ENCODE measurements at places on chromosomes 2 and 18.

DNA sequence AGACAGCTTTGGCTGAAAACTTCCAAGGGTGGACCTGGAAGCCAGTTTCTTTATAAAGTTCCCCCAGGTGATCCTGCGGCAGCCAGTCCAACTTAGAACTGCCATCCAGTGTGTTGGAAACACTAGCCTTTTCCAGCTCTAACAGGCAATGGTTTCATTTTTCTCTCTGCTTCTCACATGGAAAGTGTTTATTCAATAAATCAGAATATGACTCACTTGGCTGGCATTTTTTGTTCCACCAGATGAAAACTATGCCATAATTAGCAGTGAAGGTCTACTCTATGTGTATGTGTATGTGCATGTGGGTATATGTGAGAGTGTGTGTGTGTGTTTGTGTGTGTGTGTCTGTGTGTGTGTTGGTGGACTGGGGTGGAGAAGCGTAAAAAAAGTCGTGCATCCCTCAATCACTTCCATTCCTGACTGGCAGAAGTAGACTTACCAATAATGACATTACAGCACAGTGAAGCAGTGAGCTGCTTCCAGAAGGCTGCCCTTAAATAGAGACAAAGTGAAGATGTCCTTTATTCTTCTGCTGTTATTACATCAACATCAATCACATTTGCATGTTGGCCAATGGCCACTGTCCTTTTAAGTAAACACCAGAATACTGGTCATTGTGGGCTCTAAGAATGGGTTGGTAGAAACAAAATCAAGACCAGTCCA is 90.9 kb upstream of the SETBP1 start:
- no peak for DNase-seq

- DNase-seq, result no peak
These were observed 157.0 kb downstream of the EML6 start for GRCh38 chr2:54880428-54880827.

DNA sequence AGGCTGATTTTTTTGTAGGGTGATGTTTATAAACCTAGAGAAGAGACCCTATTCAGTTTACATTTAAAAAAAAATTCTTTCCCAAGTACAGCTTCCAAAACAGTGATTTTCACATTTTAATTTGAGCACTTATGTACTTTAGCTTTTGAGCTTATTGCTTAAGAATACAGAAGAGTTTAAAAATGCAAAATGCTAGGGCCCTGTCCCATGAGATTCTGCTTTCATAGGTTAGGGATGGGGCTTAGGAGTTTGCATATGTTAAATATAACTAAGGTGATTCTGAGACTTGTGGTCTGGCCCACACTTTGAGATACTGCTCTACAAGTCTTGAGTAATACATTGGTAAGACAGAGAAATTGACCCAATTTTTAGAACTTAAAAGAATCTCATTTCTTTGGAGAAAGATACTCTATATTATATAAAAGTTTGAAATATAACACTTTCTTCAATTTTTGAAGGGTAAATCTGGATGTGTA is 137.3 kb upstream of the CWC22 start:
- DNase-seq, result no peak

- no peak for DNase-seq
These were observed 214.2 kb downstream of the ICOS start for GRCh38 chr2:204150721-204151120.

- DNase-seq, result no peak
These were observed 390.0 kb downstream of the CPS1 start for GRCh38 chr2:210946395-210946794.

DNA sequence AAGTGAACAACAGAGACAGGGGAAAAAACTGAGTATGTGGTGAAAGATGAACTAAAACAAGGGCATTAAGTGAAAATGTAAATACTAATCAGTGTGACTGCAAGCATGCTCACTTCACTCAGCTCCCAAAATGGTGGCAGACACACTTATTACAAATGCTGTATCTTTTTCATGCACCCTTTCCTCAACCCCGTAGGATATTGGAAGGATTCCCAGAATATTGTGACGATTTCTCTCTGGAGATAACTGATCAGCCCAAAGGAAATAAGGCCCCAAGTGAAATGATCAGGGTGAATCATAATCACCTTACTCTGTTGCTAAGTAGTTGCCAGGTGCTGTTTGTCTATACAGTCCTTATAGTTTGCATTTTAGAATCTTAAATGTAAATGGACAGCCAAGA is 138.9 kb upstream of the IL1R2 start:
- no peak for DNase-seq

DNA sequence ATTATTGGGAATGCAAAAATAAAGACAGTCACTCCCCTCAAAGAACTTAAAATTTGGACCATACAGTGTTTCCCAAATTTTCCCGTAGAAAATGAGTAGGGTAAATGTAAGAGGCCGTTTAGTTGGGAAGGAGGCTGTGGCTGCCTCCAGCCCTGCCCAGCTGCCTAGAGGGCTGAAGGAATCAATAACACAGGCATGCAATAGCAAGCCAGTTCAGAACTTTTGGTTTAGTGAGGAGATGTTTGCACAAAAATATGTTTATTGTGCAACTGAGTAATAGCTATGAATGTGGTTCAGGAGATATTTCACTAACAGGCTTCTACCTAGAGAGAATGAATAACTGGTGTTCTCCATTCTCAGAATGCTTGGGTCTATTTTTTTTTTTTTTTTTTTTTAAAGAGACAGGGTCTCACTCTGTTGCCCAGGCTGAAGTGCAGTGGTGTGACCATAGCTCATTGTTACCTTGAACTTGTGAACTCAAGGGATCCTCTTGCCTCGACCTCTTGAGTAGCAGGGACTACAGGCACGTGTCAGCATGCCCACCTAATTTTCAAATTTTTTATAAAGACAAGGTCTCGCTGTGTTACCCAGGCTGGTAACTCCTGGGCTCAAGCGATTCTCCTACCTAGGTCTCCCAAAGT is 23.6 kb downstream of the UGP2 start:
- DNase-seq, result no peak

DNA sequence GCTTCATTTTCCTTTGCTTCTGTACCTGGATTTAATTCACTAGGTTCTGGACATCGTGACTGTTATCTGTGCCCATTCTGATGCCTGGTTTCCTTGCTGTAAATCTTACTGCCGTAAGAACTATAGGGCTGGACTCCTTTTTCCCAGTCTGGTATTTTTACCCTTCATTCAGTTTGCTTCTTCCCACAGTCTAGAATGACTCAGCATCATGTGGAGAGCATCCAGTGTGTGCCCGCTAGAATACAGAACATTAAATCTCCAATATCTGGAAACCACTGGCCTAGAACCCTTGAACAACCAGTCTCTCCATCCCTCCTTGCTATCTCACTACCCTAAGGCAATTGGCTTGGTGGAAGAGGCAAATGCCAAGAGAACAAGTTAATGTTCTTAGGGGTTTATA is 1075.4 kb upstream of the ZEB2 start:
- DNase-seq, result no peak

Measured in non-pigmented ciliary epithelial cell (primary cell).